ENCODE measurements at places on chromosomes 4 and X.

GRCh38 chr4:189071241-189071640 lies 869.4 kb upstream of the FRG1 start:
- no peak for DNase-seq
- H3K27me3 ChIP-seq = no peaks in the 10 kb centered on the region
- H3K4me3 ChIP-seq = no peak overlapping the region
- no peaks in the 10 kb centered on the region for H3K36me3 ChIP-seq
- no peaks in the 10 kb centered on the region for H3K4me1 ChIP-seq
- no peak overlapping the region for H3K27ac ChIP-seq

DNA sequence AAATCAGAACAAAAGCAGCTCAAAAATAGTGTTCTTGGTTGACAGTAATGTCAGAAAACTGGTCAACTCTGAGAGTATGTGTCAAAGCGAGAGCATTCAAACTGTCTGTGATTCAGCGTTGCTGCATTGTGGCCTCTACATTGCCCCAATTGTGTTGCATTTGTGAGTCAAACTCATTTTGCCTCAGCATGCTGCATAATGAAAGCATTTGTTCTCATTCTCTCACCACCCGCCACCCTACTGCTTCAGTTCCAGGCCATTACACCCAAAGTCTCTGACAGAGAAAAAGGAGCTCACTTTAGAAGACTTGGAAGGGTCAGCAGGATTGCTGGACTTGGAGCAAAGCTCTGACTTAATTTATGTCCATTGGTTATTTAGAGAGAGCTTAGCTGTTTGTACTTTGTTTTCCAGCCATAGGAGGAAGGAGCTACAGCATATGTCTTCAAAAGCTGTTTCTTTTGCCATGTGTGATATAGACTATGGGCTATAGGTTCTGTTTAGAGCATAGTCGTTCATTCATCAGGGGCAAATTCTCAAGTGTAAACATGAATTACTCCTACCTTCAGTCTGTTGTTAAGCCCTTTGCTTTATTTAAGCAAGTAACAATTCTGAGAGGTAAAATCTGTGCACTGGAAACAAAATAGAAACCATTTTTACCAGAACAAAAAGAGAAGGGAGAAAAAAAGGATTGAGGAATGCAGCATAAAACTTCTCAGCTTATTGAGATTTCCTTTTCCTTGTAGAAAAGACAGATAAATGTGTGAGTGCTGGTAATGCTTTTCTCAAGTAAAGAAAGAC lies 153.4 kb upstream of the ANK2 start:
- H3K36me3 ChIP-seq = no peaks in the 10 kb centered on the region
- H3K4me1 ChIP-seq = no peaks in the 10 kb centered on the region
- no peak overlapping the region for H3K4me3 ChIP-seq
- no peaks in the 10 kb centered on the region for H3K27me3 ChIP-seq
- H3K27ac ChIP-seq = no peak overlapping the region

DNA sequence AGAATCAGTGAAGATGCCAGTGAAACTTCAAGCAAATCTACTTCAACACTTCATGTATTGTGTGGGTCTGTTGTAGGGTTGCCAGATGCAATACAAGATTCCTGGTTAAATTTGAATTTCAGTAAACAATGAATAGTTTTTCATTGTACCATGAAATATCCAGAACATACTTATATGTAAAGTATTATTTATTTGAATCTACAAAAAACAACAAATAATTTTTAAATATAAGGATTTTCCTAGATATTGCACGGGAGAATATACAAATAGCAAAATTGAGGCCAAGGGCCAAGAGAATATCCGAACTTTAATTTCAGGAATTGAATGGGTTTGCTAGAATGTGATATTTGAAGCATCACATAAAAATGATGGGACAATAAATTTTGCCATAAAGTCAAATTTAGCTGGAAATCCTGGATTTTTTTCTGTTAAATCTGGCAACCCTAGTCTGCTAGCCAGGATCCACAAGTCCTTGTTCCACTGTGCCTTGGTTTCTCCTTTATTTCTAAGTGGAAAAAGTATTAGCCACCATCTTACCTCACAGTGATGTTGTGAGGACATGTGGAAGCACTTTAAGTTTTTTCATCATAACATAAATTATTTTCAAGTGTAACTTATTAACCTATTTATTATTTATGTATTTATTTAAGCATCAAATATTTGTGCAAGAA lies 2.3 kb downstream of the CXCL8 start:
- H3K27me3 ChIP-seq = no peaks in the 10 kb centered on the region
- DNase-seq = no peak
- H3K36me3 ChIP-seq = no peaks in the 10 kb centered on the region
- H3K27ac ChIP-seq = no peak overlapping the region

DNA sequence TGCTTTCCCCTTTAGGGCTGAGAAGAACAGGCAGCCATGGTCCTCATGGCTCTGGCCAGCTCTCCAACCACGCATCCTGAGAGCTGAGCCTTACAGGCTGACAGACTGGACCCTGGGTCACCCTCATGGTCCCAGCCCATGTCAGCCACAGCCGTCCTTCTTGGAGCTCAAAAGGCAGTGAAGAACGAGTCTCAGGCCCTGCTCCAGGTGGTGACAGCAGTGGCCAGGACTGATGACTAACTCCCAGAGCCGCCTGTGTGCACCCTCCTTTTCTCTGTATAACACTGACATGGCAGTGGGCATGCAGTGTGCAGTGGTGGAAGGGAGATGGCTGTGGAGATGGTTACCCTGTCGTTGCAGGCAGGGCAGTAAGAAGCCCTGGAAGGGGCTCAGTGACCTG lies 10.3 kb upstream of the DUSP9 start:
- H3K4me3 ChIP-seq = no peak overlapping the region
- no peak for DNase-seq
- no peaks in the 10 kb centered on the region for H3K36me3 ChIP-seq
- H3K4me1 ChIP-seq = peaks cover 2% of the 10 kb centered on the region

- H3K27ac ChIP-seq = no peak overlapping the region
- no peaks in the 10 kb centered on the region for H3K27me3 ChIP-seq
- H3K4me3 ChIP-seq = no peak overlapping the region
- DNase-seq = no peak
Observed at GRCh38 chrX:150700107-150700506, 6.9 kb downstream of the MTMR1 start.

- H3K27ac ChIP-seq = no peak overlapping the region
- peaks cover 3% of the 10 kb centered on the region for H3K36me3 ChIP-seq
- no peak for DNase-seq
- no peaks in the 10 kb centered on the region for H3K27me3 ChIP-seq
- H3K4me3 ChIP-seq = no peak overlapping the region
- H3K4me1 ChIP-seq = peaks cover 19% of the 10 kb centered on the region
Observed at GRCh38 chrX:19829814-19830213, 57.6 kb downstream of the SH3KBP1 start.

GRCh38 chr4:179597301-179597700 lies 2155.1 kb upstream of the AGA start:
- H3K4me1 ChIP-seq = no peaks in the 10 kb centered on the region
- no peak overlapping the region for H3K4me3 ChIP-seq
- no peaks in the 10 kb centered on the region for H3K27me3 ChIP-seq
- no peak overlapping the region for H3K27ac ChIP-seq
- DNase-seq = no peak

- H3K36me3 ChIP-seq = no peaks in the 10 kb centered on the region
- H3K4me1 ChIP-seq = no peaks in the 10 kb centered on the region
- H3K27ac ChIP-seq = no peak overlapping the region
- H3K27me3 ChIP-seq = no peaks in the 10 kb centered on the region
Observed at GRCh38 chr4:19694812-19695211, 556.9 kb upstream of the SLIT2 start.

GRCh38 chr4:81377191-81377590 lies 94.5 kb downstream of the RASGEF1B start:
- H3K27ac ChIP-seq = no peak overlapping the region
- H3K4me3 ChIP-seq = no peak overlapping the region

DNA sequence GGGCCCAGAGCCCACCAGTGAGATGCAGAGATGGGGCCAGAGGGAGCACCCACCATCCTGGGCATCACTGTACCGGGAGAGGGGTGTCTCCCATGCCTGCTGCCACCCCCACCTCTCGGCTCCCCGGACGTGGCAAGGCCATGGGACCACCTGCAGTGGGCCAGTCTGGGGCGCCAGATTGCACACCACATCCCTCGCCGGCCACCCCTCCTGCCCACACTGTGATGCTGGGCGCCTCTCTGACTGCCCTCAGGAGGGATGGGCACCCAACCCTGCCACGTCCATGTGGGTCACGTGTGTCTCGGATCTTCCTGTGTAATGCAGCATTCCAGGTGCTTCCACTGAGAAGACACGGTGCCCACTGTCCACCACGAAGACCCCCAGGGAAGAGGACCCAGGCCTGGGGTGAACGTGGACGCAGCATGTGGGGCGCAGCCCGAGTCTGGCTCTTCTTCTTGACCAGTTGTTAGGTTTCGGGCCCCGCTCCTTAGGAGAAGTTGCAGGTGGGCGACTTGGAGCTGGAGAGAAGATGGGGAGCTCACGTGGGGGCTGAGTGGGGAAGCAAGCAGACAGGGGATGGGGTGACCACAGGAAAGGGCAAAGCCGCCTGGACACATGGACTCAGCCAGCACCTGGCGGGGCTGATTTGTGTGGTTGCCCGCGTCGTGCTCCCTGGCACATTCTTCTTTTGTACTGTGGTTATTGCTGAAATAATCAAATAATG lies 47.7 kb downstream of the ZFYVE28 start:
- H3K4me3 ChIP-seq = no peak overlapping the region
- DNase-seq = no peak
- no peak overlapping the region for H3K27ac ChIP-seq
- peaks cover 2% of the 10 kb centered on the region for H3K4me1 ChIP-seq
- H3K36me3 ChIP-seq = peaks cover 4% of the 10 kb centered on the region

- no peaks in the 10 kb centered on the region for H3K36me3 ChIP-seq
- DNase-seq = no peak
- no peak overlapping the region for H3K4me3 ChIP-seq
- no peaks in the 10 kb centered on the region for H3K27me3 ChIP-seq
- peaks cover 9% of the 10 kb centered on the region for H3K4me1 ChIP-seq
Observed at GRCh38 chr4:173362666-173363065, 8.1 kb upstream of the SAP30 start.

DNA sequence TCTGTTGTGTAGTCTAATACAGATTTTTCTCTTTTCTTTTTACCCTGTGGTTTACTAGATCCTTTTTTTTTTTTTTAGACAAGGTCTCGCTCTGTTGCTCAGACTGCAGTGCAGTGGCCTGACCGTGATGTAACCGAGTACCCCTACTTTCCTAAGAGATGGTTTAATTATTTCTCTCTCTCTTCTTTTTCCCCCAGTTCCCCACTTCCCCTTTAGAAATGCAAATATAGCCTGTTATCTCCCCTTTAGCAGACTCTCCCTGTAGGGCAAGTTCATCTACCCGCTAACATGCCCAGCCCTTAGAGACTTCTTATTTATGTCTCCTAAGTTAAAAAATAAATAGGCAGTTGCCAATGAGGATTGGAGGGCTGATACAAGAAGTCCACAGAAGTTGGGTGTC lies 4.5 kb downstream of the SNX25 start:
- H3K27ac ChIP-seq = no peak overlapping the region
- no peaks in the 10 kb centered on the region for H3K36me3 ChIP-seq
- H3K4me3 ChIP-seq = no peak overlapping the region
- peaks cover 17% of the 10 kb centered on the region for H3K4me1 ChIP-seq
- no peak for DNase-seq

- H3K36me3 ChIP-seq = no peaks in the 10 kb centered on the region
- peak; percentile 1 for DNase-seq
- H3K27me3 ChIP-seq = peaks cover 25% of the 10 kb centered on the region
- H3K4me3 ChIP-seq = peak within 1 kb of the TSS; percentile 58
Observed at GRCh38 chr4:113979148-113979904, at the start of gene ARSJ. ARSJ (minus strand) TSS chr4:113979647; CDS start chr4:113978834, 813 bp downstream.

- no peaks in the 10 kb centered on the region for H3K4me1 ChIP-seq
- H3K27me3 ChIP-seq = no peaks in the 10 kb centered on the region
- no peak for DNase-seq
- no peak overlapping the region for H3K4me3 ChIP-seq
- H3K27ac ChIP-seq = no peak overlapping the region
Observed at GRCh38 chr4:52116641-52117040, 65.5 kb downstream of the SPATA18 start.

- no peak overlapping the region for H3K27ac ChIP-seq
- H3K27me3 ChIP-seq = peaks cover 4% of the 10 kb centered on the region
- H3K4me1 ChIP-seq = no peaks in the 10 kb centered on the region
Observed at GRCh38 chr4:56326363-56326762, 60.9 kb downstream of the AASDH start.

DNA sequence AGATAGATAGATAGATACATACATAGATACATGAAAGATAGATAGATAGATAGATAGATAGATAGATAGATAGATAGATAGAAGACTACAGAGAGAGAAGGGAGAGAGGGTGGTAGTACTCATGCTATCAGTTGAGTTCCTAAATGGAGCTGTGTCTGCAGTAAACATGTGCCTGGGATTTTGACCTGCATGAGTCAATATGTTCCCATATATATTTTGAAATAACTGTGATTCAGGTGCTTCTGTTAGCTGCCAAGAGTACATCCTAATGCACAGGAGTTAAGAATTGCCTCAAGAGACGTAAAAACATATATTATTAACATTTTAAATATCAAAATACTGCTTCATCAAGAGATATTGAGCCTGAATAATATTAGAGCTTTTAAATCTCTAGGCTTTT lies 379.4 kb downstream of the GRXCR1 start:
- no peaks in the 10 kb centered on the region for H3K4me1 ChIP-seq
- no peak overlapping the region for H3K27ac ChIP-seq
- DNase-seq = no peak
- H3K36me3 ChIP-seq = no peaks in the 10 kb centered on the region
- H3K27me3 ChIP-seq = no peaks in the 10 kb centered on the region

DNA sequence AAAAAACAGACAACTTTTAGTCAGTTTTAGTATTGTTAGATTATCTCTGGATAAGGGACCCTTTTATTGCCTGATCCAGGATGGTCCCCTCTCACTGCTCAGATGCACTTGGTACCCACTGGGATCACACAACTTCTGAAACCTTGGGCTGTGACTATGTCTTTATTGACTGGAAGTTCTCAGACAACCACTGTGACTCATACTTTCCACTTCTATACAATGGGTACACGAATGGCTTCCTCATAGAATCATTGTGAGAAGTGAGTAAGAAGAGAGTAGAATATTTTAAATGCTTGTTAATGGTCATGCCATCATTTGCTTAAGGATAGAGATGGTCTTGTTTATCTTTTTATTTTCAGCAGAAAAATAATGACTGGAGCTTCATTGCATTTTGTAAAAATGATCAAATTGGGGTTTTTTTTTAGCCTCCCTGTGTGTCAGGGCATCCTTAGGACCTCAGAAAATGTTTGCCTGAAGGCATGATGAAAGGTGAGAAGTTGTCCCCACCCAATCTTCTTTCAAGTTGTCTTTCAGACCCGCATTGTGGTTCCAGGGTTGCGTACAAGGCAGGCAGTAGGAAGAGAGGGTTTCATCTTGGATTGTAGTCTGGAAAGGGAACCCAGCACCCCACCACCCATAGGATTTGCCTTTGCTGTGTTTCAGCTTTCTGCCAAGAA lies 115.1 kb downstream of the CPEB2 start:
- H3K4me1 ChIP-seq = no peaks in the 10 kb centered on the region
- H3K27me3 ChIP-seq = no peaks in the 10 kb centered on the region
- DNase-seq = no peak
- no peaks in the 10 kb centered on the region for H3K36me3 ChIP-seq

GRCh38 chr4:81195475-81195874 lies 19.5 kb downstream of the PRKG2 start:
- H3K4me1 ChIP-seq = no peaks in the 10 kb centered on the region
- no peak for DNase-seq
- H3K36me3 ChIP-seq = no peaks in the 10 kb centered on the region
- H3K4me3 ChIP-seq = no peak overlapping the region
- no peak overlapping the region for H3K27ac ChIP-seq
